ENCODE measurements at places on chromosomes 6 and 20.
A peak's percentile ranks its signal among the peaks of the same experiment; 100 is the strongest.

GRCh38 chr6:65803186-65803585 is 96.2 kb upstream of the EYS start:
- no peak for DNase-seq

DNA sequence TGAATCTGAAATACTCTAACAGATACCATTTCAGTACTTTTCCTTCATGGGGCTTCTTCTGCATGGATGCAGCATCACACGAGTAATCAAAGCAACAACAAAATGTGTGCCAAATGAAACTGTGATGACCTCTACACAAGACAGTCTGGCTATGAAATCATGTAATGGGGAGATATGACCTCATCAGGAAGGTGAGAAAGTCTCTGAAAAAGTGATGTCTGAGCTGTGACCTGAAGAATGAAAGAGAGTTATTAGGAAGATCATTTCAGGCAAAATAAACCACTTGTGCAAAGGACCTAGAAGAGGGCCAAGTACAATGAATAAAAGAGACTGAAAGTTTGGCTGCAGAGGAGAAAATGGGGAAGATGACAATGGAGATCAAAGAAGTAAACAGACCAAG is 182.8 kb downstream of the PTPRK start:
- DNase-seq: no peak

DNA sequence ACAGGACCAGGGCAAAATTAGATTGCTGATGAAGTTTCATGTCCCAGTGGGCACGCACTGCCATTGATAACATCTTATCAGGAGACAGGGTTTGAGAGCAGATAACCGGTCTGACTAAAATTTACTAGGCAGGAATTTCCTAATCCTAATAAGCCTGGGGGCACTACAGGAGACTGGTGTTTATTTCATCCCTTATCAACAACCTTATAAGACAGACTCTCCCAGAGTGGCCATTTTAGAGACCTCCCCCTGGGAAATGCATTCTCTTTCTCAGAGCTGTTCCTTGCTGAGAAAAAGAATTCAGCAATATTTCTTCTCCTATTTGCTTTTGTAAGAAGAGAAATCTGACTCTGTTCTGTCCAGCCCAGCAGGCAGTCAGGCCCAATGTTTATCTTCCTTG is 423.4 kb upstream of the IMPG1 start:
- DNase-seq: no peak

DNA sequence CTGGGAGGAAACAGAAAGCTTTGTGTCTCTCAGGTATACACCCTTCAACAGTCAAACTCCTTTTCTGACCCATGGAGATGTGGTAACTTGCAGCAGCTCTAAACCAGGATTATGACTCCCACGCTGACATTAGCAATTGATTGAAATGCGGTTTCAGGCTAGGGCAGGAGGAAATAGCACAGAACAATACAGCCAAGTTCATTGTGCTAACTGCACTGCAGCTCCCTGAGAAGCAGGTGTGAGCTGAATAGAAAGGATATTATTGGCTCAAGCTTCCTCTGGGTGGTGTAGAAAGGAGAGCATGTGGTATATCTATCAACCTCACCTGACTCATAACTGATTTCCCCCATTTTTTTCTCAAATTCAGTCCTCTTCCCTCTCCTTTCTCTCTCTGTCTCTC is 612.3 kb upstream of the BTBD3 start:
- DNase-seq: no peak

GRCh38 chr6:109336221-109336961 is 45.9 kb downstream of the CD164 start:
- DNase-seq: peak; percentile 81

GRCh38 chr6:42505385-42505718 is 53.6 kb upstream of the TRERF1 start:
- no peak for DNase-seq

- no peak for DNase-seq
Measured at GRCh38 chr20:19750101-19750606, 7.9 kb upstream of the RIN2 start.

DNA sequence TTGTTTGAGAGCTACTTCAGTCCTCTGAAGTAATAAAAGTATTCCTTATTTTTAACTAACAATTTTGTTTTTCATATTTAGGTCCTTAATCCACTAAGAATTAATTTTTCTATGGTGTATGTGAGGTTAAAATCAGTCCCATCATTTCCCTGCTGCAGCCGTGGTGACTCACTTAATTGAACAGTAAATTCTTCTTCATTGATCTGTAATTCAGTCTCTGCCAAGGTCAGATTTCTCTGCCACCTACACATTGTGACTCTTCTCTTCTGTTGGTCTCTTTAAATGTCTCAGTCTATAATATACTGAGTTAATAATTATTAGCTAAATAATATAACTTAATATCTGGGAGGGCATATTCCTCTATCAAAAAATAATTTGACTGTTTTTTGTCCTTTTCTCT is 262.3 kb downstream of the UTRN start:
- DNase-seq: no peak

GRCh38 chr6:10000551-10000950 is 414.3 kb downstream of the TFAP2A start:
- no peak for DNase-seq

- DNase-seq: no peak
Measured at GRCh38 chr6:134003542-134003951, 48.9 kb downstream of the SLC2A12 start.

- DNase-seq: no peak
Measured at GRCh38 chr6:29974901-29975560, 32.7 kb downstream of the HLA-A start.

GRCh38 chr20:41055679-41056078 is 27.1 kb downstream of the TOP1 start:
- DNase-seq: no peak

All from COLO829 (cell line).